ENCODE measurements at places on chromosomes 4 and X.

GRCh38 chrX:47584714-47585113 is 2.5 kb downstream of the TIMP1 start:
- DNase-seq = no peak

DNA sequence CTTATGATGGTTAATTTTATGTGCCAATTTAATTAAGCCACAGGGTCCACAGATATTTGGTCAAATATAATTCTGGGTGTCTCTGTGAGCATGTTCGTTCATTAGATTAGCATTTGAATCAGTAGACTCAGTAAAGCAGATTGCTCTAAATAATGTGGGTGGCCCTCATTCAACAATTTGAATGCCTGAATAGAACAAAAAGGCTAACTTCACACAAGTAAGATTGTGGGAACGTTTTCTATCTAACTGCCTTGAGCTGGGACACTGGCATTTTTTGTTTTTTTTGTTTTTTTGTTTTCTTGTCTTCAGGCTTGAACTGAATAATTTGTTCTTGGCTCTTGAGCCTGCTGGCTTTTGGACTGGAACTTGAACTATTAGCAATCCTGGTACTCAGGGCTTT is 292.4 kb upstream of the SPANXN4 start:
- DNase-seq = no peak

GRCh38 chr4:71453531-71453930 is 114.7 kb downstream of the SLC4A4 start:
- no peak for DNase-seq

DNA sequence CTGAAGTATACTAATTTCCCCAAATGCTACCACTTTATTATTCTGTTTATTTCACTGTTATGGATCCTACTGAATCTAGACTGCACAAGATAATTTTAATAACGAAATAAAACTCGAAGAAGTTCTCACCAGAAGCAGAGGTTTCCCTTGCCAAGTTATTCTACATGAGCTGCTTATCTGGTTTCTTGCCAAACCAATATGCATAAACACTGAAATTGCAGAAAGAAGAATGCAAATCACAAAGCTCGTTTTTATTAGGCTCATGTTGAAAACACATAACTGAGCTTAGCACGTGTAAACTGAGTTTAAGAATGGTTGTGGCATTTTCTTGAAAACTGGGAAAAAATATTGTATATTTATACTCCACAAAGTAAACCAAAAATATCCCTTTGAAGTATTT is 35.9 kb downstream of the GRID2 start:
- no peak for DNase-seq

GRCh38 chr4:102565696-102566095 is 64.5 kb downstream of the NFKB1 start:
- DNase-seq = no peak

DNA sequence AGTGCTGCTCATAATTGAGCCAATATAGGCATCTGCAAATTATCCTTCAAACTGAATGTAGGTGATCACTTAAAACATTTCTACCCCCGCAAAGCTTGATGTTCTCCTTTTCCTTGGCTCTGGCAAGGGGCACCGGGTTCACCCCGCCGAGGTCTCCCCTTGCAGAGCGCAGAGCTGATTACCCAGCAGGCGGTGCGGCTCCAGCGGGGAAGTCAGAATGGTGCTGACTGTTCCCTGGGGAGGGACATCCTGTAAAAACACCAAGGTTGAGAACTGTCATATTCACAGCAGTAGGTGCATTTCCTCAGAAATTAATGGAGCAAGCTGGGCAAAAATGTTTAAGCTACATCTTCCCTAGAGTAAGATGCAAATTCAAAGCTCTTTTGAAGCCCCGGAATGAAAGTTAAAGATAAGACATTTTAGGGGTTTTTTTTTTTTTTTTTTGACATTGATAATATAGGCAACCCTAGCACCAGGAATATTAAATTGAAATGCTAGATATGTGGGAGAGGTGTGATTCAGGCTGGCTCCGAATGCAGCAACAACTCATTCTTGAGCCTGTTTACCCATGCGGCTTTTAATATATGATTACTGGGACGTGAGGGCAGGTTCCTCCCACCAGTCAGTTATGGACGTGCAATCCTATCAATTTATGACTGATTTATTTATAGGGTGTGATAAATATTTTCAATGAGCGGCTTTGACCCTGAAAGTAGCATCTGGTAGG is 767.3 kb upstream of the TENM3 start:
- no peak for DNase-seq

Data from NCI-H510A (cell line).